ENCODE measurements at places on chromosomes 1 and 21.

DNA sequence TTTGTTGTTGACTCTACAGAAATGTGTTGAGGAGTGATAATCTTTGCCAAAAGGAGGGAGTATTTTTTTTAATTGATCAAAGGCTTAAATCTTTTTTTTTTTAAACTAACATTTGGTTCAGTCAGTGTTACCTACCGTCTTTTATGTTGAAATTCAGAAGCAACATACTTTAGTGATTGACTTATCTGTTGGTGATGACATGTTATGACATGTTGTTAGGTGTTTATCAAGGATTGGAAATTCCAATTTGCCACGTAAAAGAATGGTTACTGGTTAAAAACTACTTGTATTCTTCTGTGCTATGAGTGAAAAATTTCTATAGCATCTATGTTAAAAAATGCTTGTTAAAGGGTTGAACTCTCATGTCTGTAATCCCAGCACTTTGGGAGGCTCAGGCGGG lies 61.2 kb downstream of the DNM3 start:
- no peak for ATAC-seq

DNA sequence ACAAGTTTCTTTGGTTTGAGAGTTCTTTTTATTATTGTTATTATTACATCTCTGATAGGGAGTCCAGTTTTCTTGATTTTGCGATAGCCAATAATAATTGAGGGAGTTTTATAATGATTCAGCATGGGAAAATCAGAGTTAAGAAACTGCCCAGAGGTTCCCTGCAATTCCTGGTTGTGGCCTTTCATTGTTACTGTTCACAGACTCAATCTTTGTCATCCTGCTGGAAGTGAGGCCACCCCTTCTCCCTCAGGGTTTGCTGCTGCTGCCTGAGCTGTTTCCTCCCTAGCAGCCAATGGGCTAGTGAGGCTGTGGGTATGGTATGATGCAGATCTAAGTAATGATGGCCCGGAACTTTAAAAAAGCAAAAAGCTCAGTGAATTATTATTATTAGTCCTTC lies 50.2 kb upstream of the TACSTD2 start:
- no peak for ATAC-seq

GRCh38 chr1:30323841-30324240 lies 399.5 kb downstream of the MATN1 start:
- no peak for ATAC-seq

- ATAC-seq: peak; percentile 40
These were observed 43.1 kb downstream of the PBX1 start for GRCh38 chr1:164602101-164602422.

GRCh38 chr21:18646116-18646515 lies 242.5 kb upstream of the TMPRSS15 start:
- no peak for ATAC-seq

DNA sequence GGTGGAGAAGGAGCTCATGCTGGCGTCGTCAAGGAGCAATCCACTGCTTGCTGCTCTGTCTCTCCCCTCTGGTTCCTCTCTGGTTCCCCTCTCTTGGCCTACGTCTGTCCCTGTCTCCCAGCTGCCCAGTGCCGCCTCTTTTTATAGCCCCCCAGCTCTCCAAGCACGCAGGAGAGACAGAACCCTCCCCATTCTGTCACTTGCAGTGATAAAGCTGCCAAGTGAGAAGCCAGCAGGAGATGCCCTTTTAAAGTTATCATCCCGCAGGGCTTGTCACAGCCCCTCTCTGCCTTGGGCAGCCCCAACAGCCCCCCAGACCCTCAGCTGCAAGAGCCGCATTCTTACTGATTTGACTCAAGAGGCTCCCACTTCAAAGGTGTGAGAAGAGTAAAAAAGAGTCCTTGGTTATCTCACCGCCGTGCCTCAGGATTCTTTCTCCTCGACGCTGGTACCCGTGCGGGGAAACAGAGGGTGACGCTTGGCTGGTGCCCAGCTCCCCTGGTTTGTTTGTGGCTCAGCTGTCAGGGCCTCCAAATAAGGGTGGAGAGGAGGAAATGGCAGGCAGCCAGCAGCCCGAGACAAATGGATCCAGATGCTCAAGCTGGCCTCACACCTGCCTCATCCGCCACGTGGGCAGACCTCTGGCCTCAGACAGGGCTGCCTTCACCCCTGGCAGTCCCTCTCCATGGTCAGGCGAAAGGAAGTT lies at the start of gene NPPA:
Gene NPPA, minus strand, starts transcription at position 117 of the 706 bp plus-strand sequence. Its CDS starts 99 bp downstream, at position 18.
- peak; percentile 27 for ATAC-seq

GRCh38 chr1:117836069-117836468 lies 93.4 kb downstream of the GDAP2 start:
- no peak for ATAC-seq

- peak; percentile 69 for ATAC-seq
These were observed 999.4 kb downstream of the KCNT2 start for GRCh38 chr1:195608883-195609282.

GRCh38 chr1:25178917-25179561 lies 53.3 kb downstream of the SYF2 start:
- no peak for ATAC-seq

- ATAC-seq: no peak
These were observed 69.9 kb upstream of the COG2 start for GRCh38 chr1:230572121-230573105.

GRCh38 chr21:45054927-45055612 lies 19.3 kb upstream of the ADARB1 start:
- ATAC-seq: no peak

DNA sequence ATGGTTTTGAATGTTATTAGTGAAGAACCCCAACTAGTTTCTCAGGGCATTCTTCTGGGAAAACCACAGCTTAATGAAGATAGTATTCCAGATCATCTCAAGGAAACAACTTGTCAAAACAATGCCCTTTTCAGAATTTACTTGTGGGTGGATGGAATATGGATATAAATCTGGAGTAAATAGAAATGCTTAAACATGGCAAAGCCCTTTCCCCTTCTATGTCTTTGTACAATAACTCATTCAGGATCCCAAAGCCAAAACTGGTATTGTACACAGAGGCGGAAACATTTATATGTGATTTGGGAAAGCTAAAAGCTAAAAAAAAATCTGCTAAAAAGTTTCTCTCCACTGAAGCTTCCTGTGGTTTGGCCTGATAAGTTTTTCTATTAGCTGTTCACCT lies 55.5 kb upstream of the RGS5 start:
- peak; percentile 76 for ATAC-seq

DNA sequence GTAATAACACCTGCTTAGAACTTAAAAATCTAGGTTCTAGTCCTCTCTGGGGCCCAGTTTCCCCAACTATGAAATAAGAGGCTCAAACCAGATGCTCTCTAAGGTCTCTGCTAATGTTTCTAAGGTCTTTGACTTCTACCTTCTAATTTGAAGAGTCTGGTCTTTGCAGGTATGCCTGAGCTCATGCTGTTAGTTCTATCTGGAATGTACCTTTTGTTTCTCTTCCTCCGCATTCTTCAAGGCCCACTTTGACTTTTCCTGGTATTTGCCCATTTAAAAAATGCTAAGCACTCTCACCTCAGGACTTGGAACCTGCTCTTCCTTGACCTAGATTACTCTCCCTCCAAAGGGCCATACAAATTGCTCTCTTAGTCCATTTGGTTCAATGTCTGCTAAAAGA lies 13.5 kb downstream of the SLC35D1 start:
- ATAC-seq: no peak

- ATAC-seq: no peak
These were observed 174.4 kb upstream of the UBE2U start for GRCh38 chr1:64029037-64029436.

- ATAC-seq: no peak
These were observed 6.0 kb downstream of the IFFO2 start for GRCh38 chr1:18950401-18951026.

DNA sequence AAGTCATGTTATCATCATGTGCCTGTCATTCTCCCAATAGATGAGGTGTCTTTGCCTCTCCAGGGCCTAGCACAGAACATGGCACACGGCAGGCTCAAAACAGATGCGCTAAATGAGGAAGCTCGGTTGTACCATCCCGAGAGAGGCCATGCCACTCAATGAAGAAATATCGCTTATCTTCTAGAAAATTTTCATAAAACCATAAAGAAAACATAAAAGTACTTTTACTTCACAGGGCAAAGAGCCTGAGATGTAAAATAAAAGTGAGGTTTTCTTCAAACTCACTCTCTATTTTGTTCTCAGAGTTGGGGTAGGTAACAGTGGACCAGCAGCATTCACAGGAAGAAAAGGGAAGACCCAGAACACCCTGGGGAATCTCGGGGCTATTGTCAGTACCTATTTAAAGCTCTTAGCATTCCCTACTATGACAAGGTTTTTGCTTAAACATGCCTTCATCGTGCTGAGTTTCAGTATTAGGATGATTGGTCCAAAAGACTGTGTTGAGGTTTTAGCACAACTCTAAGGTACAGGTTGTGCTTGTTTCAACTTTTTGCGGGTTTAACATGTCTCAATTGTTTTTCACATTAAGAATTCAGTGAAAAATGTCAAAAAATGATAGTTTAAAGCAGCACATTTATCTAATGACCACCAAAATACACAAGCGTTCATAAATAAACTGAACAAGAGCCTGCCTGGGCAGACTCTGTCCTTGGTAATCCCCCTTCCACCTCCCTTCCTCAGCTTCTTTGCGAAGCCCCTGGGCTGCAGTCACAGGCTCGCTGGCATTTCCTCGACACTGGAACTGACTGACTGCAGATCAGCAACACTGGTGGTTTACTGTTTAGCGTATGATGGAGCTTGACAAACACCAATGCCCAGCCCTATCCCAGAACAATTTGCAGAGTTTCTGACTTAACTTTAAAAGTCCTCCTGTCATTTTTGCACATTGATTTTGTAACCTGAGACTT lies 55.6 kb downstream of the COQ8A start:
- no peak for ATAC-seq

- no peak for ATAC-seq
These were observed 492.8 kb downstream of the CAMTA1 start for GRCh38 chr1:7278045-7278444.

DNA sequence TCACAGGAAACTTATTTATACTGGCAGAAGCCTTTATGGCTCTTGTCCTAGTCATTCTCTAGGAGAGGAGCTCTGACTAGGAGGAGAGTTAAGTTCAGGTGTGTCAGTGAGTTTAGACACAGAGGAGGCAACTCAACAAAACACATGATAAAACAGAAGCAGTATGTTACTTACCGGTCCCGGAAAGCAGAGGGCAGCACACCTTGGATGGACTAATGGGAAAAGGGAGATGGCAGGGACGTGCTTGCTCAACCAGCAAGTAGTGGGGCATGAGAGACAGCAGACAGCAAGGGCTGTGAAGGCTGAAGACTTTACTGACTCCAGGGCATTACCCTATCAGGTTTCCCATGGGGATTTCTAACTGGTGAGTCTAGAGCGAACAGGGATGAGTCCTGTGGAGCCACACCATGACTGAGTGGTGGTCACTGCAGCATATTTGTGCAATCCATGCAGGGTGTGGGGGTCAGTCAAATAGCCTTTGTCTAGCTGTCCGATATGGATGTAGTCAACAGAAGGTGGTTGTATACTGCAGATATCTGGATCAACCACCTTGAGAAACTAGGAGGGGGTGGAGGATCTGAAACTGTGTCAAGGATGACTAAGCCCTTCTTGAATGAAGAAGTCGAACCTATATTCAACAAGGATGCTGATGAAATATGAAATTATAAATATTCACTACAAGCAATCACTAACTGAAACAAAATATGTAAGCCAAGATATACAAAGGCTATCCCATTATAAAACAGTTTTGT lies 596.3 kb upstream of the CHRM3 start:
- no peak for ATAC-seq

DNA sequence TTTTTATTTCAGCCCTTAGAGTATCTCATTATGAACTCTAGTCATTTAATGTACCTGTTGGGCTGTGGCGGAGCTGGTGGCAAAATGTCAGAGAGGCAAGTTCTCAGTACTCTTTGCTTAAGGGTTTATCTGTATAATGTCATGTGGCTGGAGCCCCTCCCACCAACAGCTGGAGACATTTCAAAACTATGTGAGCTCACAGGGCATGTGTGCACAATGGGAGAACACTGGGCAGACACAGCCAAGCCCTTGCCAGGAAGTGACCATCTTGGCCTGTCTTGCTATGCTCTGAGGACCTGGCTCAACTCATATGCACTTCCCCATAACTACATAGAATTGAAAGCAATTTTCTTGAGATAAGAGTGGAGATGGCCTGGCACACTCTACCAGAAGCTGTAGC lies 296.4 kb downstream of the PTPRU start:
- no peak for ATAC-seq

GRCh38 chr1:150083907-150084306 lies 16.3 kb downstream of the VPS45 start:
- no peak for ATAC-seq

DNA sequence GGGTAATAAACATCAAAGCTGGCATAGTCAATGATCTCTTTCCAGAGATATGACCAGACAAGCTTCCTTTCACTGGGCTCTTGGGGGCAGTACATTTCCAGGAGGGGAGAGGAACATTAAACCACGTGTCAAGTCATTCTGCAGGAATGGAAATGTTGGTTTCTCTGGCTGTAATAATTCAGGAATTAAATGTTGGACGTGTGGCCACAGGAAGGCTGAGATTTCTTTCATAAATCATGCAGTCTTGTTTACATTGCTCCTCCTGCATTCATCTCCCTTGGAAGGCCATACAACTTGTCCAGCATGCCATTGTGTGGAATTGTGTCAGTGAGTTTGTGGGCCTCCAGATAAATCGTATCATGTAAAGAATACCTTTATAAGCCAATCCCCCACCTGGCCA lies 259.2 kb downstream of the ADGRL2 start:
- ATAC-seq: no peak

- ATAC-seq: peak; percentile 49
These were observed 37.3 kb downstream of the VANGL2 start for GRCh38 chr1:160437432-160438316.

GRCh38 chr1:155173478-155174323 lies at the start of gene TRIM46:
Gene TRIM46, plus strand, starts transcription at chr1:155173849. Its CDS starts 118 bp downstream, at chr1:155173967.
- ATAC-seq: peak; percentile 43

GRCh38 chr1:194042736-194043135 lies 856.3 kb upstream of the B3GALT2 start:
- ATAC-seq: no peak

DNA sequence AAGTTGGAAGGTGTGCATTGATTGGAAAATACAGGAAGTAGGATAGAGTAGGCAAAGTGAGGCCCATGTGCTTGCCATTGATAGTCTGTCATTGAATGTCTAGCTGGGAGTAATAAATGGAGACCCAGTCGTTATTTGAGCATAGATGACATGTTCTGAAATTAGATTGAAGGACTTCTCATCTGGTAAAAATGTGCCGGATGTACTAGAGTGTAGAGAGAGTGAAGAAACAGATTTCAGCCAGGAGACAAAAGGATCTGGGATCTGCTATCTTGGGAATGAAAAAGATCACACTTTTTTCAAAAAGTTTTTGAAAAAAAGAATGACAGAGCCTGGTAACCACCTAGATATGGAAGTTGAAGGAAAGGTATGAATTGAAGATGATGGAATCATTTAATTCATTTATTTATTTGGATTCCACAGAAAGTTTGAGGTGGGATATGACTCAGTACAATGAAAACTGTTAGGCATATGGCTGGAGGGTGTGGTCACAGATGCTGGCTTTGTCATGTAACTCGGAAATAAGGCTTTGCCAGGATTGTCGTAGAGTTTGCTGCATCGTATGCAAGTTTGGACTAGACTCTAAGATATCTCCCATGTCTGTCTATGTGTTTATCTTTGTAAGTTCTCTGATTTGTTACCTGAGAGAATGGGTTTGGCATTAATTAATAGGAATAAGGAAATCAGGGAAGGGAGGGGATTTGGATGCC lies 137.1 kb downstream of the PBX1 start:
- ATAC-seq: no peak

GRCh38 chr1:87686136-87686495 lies 357.4 kb downstream of the LMO4 start:
- no peak for ATAC-seq

GRCh38 chr1:13788795-13789194 lies 88.8 kb downstream of the PRDM2 start:
- no peak for ATAC-seq

GRCh38 chr21:38170283-38170682 lies 86.5 kb upstream of the KCNJ15 start:
- ATAC-seq: peak; percentile 21

Measured in SK-N-SH treated with all-trans-retinoic acid at 6 μM for 48 hours (cell line).